ENCODE measurements at places on chromosomes 1 and 21. TPM values are rescaled to one million over a fixed set of nuclear protein-coding genes. Genes with fewer than 3 reads are reported as not detected.

The APOBEC4 gene
- total RNA-seq, result not detected

The OR10Z1 gene
- not detected for total RNA-seq

The TNFRSF1B gene
- not detected for total RNA-seq

The PPIAL4G gene
- total RNA-seq, result not detected

The AMY1B gene
- total RNA-seq, result not detected

The FAM177B gene
- total RNA-seq, result not detected

The C1orf115 gene
- total RNA-seq, result 86.7 TPM

The CASQ2 gene
- not detected for total RNA-seq
